Brain (organoid and tissue), 16 donors: ENCODE measurements at places on chromosomes 7 and 10.

- DNase-seq: no peak
These were observed 3.8 kb upstream of the ZNRF2 start for GRCh38 chr7:30280631-30281030.

- DNase-seq: no peak
These were observed 7.5 kb downstream of the FAM131B start for GRCh38 chr7:143354965-143355364.

GRCh38 chr10:118977835-118978234 is 51.7 kb upstream of the NANOS1 start:
- DNase-seq: no peak

- no peak for DNase-seq
These were observed 11.6 kb downstream of the MICALL2 start for GRCh38 chr7:1447551-1448244.

GRCh38 chr10:78849115-78849514 is 219.7 kb upstream of the ZMIZ1 start:
- DNase-seq: peak; percentile 70

DNA sequence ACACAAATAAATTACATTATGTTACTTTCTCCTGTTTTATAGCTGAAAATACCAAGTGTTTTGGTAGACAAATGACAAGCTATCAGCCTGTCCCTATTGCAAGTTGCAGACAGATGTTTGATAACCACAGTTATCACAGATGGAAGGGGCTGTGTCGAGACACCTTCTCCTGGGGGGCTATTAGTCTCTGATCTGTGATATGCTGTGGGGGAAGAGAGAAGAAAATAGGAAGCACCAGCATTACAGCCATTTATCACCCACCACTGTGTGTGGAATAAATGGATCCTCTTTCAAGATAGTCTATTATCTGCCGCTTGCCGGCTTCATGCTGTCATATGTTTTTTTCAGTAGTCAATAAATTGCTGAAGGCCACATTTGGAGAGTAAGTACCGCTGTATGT is 597.2 kb upstream of the ADARB2 start:
- no peak for DNase-seq

DNA sequence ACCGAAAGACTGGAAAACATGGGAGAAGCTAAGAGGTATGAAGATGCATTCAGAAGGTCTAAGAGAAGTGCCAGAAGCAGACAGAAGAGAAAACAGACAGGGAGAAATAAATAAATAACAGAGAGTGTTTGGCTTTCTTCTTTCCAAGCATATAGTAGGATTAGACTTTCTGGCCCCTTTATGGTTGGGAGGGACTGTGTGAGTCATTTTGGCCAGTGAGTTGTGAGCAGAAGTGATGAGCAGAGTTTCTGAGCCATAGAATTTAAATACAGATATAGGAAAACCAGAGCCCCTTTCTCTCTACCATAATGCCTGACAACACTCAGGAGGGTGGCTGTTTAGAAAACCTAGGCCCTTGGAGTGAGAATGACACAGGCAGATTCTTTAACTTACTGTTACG is 171.0 kb downstream of the PPP1R17 start:
- DNase-seq: no peak

DNA sequence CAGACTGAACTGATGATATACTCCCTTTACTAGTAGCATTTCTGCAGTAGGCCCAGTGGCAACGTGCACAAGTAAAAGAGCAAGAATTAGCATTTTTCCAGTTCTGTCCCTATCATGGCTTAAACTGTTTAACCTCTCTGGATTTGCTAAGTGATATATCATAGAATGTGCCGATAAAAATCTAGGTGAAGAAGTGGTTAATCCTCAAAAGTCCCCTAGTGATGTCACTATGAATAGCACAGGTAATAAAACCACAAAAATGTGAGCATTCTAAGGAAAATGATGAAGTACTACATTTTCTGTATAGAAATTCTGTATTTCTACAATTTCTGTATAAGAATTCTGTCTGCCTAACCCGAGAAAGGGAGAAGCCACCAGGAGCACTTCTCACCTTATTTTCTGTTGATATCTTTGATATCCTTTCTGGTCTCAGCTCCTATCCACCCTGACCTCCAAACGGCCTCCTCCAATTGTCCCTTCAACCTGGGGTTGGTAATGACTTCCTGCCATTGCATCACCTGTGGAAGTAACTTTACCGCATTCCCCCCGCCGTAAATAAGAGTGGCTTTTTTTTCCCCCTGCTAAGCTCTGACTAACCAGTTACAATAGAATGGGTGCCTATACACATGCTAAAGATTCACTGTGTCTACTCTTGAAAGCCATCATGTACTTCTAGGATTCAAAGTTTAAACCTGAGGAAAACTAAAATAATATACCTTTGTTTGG is 155.9 kb upstream of the ASAH2 start:
- DNase-seq: no peak

DNA sequence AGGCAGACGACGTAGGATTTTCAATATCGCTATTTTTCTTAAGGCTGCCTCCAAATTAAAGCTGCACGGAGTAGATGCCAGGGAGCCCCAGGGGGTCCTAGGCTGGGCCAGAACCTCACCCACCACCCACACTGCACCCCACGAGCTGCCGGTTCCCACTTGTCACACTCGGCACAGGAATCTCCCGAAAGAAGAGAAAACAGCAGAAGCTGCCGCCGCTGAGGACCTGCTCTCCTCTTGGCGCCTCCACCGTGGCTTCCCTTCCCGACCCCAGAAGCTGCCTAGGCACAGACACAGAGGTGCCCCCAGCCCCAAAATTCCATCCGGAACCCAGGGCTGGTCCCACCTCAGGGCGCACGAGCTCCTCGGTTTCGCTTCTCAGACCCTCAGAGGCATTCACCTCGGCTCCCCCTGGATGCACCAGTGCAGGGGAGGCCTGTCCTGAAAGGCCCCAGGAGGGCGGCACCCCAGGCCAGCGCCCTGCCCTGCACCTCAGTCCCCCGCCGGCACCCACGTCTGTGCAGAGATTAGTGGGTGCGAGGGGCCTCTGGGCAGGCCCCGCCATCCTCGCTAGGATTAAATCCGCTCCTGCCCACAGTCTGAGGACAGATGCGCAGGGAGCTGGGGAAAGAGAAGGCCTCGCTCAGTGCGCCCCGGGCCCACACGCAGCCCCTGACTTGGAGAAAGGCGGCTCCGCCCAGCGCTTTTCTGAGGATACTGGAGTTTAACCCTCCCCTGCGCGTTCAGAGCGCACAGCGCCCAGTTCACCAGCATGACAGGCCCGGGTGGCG is 99.2 kb downstream of the PTPRN2 start:
- DNase-seq: no peak

- DNase-seq: no peak
These were observed 12.1 kb downstream of the CRYGN start for GRCh38 chr7:151427705-151428377.

- no peak for DNase-seq
These were observed 3.5 kb upstream of the MYL10 start for GRCh38 chr7:101632641-101633040.

DNA sequence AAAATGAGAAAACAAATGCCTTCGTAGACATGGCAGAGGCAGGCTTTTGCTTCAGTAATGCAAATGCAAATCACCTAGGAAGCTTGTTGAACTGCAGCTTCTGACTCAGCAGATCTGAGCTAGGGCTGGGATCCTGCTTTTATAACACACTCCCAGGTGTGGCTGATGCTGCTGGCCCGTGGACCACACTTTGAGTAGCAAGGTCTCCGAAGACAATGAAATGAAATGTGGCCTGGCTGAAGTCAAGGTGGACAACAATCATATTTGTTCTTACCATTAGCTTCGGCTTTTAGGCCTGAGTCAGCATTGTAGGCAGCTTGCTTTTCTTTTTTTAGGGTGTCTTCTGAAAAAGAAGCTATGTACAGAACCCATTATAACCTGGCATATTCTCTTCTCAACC is 26.3 kb downstream of the COL17A1 start:
- DNase-seq: no peak

- DNase-seq: peak; percentile 38
These were observed 99.1 kb downstream of the SND1 start for GRCh38 chr7:127751062-127751461.

DNA sequence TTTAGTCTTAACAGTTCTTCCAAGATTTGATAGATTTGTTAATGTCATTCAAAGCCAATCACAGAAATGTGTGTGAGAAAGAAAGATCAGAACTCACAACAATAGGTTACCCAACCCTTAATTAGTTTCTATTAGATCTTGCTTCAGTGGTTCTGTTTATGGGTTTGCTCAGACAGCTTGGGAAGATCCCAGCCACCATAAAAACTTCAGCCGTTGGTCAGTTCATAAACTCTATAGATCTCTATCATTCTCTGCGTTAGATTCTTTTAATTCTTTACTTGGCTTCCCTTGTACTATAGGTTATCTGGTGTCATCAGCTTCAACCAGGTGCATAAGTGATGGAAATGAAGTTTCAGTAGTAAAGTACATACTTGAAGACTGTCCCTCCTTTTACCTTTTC is 54.4 kb downstream of the ZNF277 start:
- no peak for DNase-seq

DNA sequence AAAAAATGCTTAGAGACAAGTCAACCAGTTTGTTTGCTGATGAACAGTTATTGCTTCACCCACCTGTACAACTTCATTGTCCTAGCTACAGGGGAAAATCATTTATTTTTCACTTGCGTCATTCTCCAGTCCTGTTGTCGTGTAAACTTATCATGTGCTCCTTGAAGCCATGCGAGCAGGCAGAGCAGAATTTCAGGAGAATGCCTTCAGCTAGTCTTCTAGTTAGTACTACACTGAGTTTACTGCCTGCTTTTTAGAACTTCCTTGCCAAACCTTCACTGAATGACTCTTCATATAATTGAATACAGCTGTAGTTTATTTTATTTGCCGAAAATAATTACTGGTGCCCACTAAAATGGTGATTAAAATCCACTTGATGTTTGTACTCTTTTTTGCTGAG is 15.6 kb downstream of the RPA3 start:
- no peak for DNase-seq

DNA sequence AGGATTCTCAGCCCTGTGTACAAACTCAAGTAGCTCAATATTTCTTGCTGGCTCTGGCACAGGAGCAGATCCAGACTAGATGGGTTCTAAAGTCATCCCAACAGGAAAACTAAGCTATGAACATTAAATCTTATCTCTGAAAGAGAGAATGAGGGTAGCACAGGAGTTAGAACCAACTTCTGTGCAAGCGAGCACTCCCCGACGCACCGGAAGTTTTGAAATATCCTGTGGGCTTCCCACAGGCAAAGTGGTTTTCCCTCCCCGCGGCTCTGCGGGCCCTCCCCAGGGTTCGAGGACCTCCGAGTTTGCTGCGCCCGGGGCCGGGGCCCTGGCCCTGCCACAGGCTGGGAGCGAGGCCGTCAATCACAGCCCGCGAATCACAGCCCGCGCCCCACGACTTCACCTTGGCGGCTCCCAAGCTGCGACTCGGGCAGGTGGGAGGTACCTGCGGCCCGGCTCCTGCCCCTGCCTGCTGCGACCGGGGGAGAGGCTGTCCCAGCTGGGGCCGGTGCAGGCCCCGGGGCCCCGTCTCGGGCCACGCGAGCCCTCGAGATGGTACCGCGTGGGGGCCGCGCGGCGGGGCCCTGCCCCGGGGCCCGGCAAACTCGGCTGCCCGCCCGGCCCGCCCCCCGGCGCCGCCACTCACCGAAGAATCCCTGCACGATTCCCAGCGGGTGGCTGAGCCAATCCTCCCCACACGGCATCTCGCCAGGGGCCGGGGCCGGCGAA is 598 bp downstream of the MCMBP start:
- peak; percentile 33 for DNase-seq

DNA sequence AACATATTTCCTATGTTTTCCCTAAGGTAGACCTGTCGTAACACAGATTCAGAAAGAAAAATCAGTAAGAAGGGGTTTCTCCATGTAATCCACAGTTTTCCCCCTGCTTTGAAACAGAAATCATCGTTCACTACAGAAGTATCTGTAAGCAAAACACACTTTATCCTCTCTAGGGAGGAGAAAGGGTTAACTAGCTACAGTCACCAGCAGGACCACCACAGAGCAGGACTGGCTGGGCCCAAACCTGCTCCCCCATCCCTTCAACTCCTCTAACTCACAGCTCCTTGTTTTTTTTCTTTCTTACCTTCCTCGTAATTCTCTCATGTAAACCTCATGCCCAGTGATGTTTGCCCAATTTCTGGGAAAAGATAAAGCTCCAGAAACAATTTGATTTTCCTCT is 167.7 kb downstream of the RAPGEF5 start:
- no peak for DNase-seq

DNA sequence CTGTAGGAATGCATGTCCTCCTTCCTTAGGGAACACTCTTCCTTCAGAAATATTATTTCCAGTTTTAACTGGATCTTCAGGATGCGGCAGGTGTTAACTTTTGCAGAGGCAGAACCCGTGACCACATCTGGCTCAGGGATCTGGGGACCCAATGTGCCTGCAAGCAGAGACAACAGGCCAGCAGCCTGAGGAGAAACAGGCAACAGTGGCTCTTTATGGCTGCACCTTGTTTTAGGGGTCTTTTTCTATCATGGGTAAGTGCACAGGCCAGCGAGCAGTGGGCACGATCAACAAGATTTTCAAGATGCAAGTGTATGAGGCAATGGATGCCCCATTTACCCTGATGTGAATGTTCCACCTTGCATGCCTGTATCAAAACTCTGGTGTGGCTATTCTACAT is 497.5 kb upstream of the KLF6 start:
- DNase-seq: no peak

DNA sequence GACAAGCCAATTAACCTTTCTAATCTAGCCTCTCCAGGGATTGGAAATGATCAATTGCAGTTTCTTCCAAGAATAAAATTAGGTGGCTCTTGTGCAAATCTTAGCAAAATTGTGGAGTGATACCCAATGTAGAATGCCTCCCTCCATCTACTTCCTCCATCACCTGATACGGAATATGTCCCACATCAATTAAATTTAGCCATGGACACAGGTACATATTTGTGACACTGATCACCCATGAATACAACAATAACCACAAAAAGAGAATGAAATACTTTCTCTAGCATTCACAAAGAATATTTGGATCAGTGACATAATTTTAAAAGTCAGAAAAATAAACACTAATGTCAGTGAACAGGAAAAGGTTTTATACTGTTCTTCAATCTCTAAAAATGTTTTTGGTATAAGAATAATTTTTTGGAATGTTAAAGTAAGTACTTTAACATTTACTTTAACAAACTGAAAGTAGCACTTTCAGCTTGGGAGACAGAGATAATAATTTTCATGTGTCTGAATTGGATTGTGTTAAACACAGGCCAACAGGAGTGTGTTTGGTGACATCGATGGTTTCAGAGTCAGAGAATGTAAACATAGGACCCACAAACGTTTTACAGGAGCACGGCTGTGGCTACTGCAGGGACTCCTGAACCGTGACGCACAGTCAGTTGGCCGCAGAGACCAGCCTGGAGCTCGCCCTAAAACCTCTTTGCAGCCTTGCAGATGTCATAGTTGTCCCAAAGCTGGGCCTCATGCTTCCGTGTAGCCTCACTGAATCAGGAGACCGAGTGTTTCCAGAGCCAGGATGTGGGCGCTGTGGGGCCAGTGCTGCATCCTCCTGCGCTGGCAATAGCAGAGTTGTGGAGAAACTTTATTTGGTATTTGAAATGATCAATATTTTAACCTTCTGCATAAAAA is 7.2 kb downstream of the RBM20 start:
- DNase-seq: no peak

- DNase-seq: peak; percentile 11
These were observed 21.0 kb upstream of the ASB15 start for GRCh38 chr7:123580406-123581161.

- peak; percentile 59 for DNase-seq
These were observed 58.6 kb upstream of the KCNIP2 start for GRCh38 chr10:101902032-101902819.

GRCh38 chr7:94975336-94975735 is 67.9 kb downstream of the PPP1R9A start:
- no peak for DNase-seq
